ENCODE measurements at places on chromosomes 7 and 10.

DNA sequence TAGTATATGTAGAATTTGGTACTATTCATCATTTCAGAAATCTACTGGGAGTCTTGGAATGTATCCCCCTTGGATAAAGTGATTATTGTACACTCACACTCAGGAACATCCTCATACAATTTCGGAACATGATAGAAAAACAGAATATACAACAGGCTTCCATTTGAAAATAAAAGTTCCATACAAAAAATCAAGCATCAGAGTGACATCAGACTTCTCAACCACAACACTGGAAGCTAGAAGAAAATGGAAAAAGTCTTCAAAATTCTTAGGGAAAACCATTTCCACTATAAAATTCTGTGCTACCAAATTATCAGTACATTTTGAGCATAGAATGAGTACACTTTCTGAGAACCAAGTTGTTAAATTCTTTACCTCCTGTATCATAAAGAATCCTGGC lies 8.8 kb downstream of the LYZL1 start:
- DNase-seq: no peak

GRCh38 chr10:46236941-46237681 lies 49.7 kb upstream of the ANTXRL start:
- no peak for DNase-seq

DNA sequence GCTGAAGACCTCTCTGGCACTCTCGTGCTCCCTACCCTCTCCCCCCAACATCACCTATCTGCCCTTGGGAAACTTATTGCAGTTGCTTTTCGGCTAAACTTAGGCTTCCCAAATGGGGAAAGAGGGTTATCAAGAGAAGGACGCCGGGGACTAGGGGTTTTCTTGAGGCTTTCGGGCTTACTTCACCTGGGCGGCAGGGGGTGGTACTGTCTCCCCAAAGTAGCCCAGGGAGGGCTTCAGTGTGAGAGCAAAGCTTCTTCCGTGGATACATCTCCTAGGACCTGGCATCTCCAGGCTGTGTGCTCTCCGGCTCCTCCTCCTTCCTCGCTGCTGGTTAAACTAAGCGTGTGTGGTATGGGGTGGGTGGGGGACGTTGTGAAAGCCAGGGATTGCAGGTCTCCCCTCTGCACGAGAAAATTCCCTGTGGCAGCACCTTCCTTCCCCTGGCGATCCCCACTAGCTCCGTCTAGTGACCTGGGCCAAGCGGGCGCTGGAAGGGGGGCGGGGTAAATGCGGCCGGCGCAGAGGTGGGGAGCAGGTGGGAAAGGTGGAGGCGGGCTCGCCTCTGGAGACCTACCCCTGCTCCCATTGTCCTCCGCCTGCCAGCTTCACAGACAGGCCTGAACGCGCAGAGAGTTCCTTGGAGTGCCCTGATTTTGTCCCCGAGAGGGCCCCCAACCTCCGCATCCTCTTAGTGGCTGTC lies 1.1 kb downstream of the PLXDC2 start:
- no peak for DNase-seq

GRCh38 chr10:120451968-120452367 lies 5.1 kb upstream of the PLPP4 start:
- no peak for DNase-seq

GRCh38 chr7:155097338-155097737 lies 27.2 kb downstream of the HTR5A start:
- no peak for DNase-seq

- DNase-seq: peak; percentile 64
Measured at GRCh38 chr10:132396494-132397035, 435 bp upstream of the PWWP2B start.

- DNase-seq: no peak
Measured at GRCh38 chr7:94392393-94392786, 2.3 kb upstream of the COL1A2 start.

DNA sequence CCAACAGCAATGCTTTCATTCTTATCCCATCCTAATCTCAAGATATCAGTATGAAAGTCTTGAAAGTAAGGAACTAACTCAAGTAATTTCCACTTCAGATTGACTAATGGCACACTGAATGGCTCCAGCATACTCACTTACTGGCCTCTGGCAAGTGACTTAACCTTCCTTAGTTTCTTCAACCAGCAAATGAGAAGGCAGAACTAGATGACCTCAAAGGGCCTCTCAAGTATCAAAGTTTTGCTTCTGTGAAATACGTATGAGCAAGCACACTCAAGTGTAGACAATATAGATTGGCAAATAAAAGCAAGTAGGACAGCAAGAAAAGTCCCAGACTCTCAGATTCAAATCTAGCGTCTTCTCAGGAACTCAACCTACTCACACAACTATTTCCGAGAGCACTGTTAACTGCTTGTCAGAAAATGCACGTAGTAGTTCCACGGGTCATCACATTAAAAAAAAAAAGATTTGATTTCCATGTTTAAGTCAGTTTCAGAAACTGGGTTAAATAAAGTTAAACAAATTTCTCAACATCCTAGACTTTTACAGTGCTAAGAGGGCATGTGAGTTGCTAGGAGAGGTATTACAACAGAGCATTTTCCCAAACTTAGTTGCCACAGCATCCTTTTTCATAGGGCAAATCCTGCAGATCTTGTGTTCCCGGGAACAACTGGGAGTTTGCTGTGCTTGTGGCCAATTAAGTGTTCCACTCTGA lies 276.9 kb upstream of the KLF14 start:
- no peak for DNase-seq

- no peak for DNase-seq
Measured at GRCh38 chr7:122311050-122311700, 6.6 kb upstream of the FEZF1 start.

DNA sequence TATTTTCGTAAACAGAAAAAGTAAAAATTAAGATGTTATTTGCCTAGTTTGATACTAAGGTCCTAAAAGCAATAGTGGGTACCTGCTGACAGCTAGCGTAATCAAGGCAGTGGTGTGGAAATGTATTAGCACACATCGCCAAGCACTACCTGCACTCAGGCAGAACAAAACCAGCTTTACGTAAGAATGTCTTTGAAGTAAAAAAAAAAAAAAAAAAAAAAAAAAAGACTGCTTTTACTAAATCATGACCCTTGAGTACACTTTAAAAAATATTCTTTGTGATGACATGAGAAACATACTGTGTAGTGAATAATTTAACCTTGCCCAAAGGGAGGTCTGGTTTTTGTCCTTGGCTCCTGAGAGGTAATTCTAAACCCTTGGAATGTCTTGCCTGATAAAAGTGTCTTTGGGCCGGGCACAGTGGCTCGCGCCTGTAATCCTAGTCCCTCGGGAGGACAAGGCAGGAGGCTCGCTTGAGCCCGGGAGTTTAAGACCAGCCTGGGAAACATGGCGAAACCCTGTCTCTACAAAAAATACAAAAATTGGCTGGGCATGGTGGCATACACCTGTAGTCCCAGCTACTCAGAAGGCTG lies 12.7 kb downstream of the XRCC2 start:
- no peak for DNase-seq

GRCh38 chr10:101303087-101303703 lies 50.8 kb upstream of the BTRC start:
- no peak for DNase-seq

DNA sequence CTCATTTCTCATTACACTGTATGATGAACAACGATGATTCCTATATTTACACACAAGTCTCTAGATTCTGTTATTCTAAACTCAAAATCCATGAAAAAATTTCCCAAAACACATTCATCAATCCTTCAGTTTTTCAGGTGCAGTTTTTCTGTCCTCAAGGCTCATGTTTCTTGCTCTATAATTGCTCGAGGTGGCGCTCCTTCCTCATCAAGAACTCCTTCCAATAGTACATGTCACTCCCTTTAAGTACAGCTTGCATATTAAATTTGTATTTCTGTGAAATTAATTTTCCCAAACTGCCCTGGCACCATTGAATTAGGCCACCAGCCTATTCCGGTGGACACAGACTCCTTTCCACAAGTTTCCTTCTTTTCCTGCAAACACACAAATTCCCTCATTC lies 188.7 kb upstream of the MINDY3 start:
- DNase-seq: no peak

GRCh38 chr7:32250471-32251260 lies 180.5 kb upstream of the PDE1C start:
- DNase-seq: no peak

DNA sequence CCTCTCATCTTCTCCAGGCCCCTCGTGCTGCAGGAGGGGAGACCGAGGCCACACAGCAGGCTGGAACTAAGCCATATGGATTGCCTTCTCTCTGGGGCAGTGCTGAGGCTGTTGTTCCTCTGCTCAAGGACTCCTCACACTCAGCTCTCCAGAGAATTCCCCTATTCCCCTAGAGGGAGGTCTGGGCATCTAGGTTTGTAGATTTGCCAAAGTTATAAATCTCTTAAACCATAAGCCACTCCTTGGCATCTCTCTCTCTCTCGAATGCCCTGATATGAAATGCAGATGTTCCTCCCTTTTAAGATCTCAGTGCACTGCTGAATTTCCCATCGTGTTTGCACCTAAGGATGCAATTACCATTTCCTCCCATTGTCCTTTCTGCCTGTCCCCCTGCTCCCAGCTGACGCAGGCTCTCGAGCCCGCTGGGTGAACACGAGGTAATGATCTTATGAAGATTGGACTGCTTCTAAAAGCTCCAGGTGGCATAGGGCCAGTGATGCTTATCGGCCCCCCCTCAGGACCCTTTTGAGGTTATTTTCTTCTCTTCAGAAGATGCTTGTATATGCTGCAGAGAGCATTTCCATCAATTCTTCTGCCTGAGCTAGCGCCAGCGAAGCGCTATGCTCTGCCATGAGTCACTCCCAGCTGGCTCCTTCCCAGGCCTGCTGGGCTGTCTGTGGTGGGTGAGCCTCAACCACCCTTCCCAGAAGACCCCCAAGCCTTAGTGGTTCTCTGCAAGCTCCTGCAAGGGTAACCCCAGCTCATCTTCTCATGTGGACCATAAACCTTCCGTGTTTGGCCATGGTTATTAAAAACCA lies 41.6 kb upstream of the AQP1 start:
- no peak for DNase-seq

DNA sequence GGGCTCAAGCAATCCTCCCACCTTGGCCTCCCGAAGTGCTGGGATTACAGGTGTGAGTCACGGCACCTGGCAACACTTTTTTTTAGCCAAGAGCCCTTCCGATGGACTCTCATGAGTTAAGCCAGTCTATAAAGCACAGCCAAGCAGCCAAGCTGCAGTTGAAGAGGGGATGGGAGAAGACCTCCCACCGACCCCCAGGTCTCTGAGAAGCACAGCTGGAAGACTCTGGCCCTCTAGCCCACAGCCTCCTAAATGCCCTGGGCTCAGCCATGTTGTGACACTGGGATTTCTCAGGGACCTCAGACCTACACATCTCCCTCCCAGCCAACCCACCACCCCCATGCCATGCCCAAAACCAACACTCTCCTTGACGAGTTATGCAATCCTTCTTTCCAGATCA lies 31.1 kb downstream of the CALML3 start:
- no peak for DNase-seq

DNA sequence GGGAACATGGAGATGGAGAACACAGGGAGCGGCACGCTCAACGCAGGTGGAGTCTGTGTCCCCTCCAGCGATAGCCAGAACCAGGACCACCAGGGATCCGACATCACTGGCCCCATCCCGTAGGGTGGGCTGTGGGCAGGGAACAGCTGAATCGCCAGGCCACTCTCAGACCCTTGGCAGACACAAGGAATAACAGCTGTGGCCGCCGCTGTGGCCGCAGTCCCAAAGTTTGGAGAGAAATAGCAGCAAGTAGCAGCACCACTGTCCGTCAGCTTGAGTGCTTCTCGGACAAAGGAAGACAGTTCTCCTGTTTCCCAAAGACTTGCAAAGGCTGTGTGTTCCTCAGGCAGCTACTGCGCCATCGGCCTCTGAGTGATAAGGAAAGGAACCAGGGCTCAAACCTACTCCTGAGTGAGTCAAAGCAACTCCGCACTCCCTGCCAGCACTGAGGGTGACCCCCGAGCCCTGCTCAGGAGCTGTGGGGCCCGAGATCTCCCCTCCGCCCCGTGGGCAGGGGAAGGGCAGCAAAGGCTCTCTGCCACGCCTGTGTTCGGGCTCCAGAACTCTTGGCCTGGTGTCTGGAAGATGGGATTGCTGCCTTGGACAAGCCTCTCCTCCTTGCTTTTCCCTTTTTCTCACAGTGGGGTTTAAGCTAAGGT lies 82.3 kb upstream of the FAM20C start:
- DNase-seq: no peak

GRCh38 chr10:92575961-92576360 lies 2.1 kb upstream of the IDE start:
- DNase-seq: no peak

DNA sequence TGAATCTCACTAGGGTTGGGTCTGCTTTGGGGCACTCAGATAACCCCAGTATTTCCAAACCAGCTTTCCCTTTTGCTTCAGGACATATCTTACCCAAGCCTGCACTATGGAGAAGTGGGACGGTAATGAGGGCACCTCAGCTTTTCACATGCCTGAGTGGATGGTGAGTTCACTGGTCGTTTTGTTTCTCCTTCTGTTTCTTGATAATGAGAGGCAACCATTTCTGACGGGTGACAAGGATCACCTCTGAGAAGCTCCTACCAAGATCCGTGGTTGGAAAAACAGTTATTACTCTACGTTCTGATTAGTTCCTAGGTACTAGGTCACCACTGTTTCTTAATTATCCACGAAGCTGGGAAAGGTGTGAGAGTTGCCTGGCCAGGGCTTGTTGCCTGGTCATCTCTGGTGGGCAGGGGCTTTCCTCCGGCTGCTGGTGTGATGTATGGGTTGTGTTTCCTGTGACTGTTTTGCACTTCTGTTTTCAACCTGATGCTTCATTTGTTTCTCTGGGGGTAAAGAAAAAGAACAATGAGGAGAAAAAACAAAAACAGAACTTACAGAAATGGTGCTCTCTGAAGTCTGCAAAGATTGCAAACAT lies 65.7 kb upstream of the STRIP2 start:
- DNase-seq: no peak

DNA sequence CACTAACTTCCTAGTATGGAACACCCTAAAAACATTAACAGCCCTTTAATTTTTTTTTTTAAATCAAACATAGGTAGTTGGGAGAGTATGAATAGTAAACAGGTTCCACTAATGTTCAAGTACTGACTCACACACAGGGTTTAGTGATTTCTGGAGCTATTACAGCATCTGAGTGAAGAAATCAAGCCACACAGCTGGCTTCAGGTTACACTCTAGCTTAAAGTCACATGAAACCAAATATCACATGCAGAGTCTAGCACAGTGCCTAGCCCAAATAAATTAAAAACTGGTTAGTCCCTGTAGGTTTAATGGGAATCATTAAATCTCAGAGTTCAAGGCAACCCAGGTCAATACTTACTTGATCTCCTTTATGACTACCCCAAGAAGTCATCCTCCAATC lies 11.6 kb downstream of the PANK1 start:
- DNase-seq: no peak

DNA sequence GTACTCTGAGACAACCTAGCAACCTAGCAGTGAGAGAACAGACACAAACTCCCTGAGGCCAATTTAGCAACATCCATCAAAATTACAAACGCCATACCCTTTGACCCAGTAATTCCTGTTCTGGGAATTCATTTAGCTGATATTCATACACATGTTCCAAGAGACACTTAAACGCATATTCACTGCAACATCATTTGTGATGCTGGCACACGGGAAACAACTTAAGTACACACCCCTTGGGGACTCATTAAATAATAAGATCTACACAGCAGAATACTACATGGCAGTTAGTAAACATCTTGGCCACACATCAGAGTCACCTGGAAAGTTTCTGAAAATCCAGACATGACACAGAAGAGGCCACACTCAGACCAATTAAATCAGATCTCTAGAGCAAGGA lies 17.6 kb downstream of the NUDCD3 start:
- DNase-seq: no peak

- no peak for DNase-seq
Measured at GRCh38 chr7:101162551-101163278, 2.7 kb downstream of the VGF start.
